Right lobe of liver (tissue), 6 donors: ENCODE measurements at places on chromosomes 5 and 9.

DNA sequence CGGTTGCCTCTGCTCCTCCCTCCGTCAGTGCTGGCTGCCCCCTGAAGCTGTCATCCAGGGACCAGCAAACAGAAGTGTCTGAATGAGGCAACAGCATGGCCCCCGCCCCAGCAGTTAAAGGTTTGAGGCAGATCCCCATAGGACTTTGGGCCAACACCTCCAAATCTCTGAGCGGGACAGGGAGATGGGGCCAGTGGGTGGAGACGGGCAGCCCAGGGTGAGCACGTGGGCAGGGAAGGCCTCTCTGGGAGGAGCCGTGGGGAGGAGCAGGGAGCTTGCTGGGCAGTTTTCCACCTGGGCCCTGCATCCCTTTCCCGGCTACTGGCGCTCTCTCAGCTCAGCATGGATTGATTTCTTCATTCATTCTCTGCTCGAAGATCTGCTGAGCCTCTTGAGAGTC, 39.1 kb upstream of the NOTCH1 start:
- DNase-seq, result no peak

GRCh38 chr5:67467110-67467509, 270.5 kb upstream of the CD180 start:
- no peak for DNase-seq

DNA sequence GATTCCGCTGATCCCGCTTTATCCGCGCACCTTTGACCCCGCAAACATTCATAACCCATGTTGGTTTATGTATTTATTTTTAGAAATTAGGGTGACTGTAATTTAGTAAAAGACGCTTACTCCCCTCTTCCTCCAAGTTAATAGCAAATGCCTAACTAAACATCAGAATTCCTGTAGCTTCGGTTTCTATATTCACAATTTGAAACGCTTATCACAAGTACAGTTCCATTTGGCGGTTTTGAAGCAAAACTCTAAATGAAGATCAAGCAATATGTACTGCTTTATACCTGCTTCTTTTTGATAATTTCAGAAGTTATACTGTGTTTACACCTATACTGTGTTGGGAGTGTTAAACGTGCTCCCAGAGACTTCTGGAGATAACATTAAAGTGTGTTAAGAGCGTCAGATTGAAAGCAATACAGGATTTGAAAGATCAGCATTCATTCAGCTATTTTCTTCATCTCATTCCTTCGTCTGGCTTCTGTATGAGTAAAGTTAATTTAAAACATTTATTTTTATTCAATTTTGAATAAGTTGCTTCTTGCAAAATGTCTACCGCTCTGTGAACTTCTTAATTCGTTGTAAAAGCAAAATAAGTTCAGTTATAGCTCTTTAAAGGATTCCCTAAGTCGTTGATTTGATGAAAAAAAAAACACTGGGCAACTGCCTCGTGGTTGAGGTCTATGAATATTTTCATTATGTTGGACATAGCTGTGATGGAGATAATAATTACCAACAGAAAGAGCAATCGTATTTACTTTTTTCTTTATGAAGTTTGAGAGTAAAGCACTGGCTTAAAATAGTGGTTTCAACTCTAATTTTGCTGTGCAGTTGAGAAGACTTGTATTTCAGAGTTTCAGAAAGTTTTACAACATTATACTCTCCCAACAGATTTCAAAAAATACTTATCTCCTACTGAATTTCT, 2.5 kb downstream of the PRDM6 start:
- no peak for DNase-seq

- DNase-seq, result no peak
Observed at GRCh38 chr5:108264533-108264932, 117.4 kb downstream of the FBXL17 start.

DNA sequence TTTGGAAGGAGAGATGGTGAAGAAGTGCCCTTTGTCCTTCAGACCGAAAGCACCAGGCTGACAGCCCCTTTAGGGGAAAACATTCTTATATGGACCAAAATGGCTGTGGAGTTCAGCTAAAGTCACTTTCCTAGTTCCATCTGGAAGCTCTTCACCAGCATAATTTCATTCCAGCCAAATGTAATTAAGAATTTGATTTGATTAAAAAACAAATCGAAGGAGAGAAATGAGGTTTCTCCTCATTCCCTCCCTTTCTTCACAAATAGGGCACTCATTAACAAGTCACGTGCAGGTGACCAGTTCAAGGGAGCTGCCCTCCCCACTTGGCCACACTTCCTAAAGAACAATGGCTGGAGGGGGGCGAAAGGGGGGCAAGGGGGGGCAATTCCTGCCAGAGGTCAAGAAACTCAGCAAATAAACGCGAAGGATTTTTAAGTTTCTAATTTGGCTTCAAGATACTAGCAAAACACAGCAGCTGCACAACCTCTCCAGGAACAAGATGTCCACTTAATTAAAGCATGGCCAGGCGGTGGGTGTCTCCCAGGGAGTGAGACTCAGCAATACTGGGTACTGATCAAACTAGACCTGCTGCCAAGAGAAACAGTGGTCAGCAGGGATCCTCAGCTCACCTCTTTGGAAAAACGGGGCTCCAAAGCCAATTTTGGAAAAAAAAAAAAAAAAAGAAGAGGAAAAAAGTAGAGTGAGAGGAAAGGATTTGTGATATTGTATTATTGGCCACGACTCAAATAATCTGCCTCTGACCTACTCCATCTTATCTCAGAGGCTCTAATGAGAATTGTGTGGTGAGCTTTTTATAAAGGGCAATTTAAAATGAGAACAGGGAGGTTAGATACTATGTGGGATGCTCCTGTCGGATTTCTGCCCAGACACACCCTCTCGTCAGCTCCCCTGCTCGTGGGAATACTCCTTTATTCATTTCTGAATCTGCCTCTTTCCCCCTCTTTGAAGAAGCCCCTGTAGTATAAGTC, 254.3 kb downstream of the ZSWIM6 start:
- DNase-seq, result no peak

- no peak for DNase-seq
Observed at GRCh38 chr5:92364986-92365550, 982.0 kb upstream of the ARRDC3 start.

- no peak for DNase-seq
Observed at GRCh38 chr5:132854301-132854700, 12.0 kb downstream of the GDF9 start.

- DNase-seq, result no peak
Observed at GRCh38 chr5:111735583-111736270, 21.3 kb downstream of the NREP start.

- DNase-seq, result no peak
Observed at GRCh38 chr5:10632110-10632761, 68.4 kb downstream of the ANKRD33B start.

DNA sequence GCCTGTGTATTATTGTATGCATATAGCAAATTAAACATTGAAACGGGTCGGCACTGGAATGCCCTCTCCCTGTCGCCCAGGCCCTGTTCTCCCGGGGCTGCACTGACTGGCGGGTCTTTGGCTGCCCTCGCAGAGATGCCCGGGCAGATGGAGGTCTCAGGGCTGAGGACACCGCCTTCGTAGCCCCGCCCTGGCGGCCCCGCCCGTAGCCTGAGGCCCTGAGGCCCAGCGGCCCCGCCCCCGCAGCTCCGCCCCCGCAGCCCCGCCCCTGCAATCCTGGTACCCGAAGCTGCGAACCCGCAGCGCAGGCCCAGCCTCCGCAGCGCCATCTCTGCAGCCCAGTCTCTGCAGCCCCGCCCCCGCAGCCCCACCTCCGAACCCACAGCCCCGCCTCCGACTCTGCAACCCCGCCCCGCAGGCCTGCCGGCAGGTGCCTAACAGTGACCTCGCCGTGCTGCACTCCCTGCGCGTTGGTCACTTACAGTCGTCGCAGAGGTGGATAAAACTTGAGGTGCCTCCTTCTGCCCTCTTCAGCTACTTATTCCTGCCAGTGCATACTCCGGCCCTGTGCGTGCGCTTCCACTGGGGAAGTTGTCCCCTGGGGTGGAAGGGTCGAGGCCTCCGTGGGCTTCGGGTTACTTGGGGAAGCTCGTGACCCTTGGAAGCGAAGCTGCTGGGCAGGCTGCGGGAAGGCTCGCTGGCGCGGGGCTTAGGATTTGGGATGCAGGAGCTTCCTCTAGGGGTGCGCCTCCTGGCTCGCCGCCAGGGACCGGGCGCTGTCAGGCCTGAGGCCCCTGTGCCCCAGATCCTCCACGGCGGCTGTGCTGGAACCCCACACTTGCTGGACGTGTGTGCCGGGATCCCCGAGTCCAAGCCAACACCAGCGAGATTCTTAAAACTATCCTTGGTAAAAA, 72.3 kb downstream of the ICE1 start:
- peak; percentile 91 for DNase-seq

DNA sequence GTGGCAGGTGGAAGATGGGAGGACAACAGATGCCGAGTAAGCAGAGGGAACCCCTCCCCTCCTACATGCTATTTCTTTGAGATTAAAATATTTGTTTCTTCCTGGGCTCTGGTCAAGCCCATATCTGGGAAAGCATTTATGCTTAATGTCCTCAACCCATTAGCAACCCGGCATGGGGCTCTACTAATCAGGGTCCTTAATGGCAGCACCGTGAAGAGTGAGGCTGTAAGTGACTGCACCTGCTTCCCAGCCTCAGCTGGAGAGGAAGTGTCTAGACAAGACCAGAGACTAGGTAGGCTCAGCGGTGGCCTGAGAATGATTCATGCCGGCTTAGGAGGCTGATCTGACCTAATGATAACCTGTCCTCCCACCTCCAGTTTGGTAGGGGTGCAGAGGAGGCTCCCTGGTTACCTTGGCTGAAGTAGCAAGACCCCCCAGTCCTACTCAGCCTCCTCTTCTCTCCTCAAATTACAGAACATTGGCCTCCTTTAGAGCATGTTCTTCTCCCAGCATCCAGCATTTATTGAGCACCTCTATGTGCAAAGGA, 61.3 kb upstream of the HSPA9 start:
- no peak for DNase-seq

- no peak for DNase-seq
Observed at GRCh38 chr5:172630482-172630881, 10.6 kb upstream of the NEURL1B start.

GRCh38 chr5:73444499-73445438, 3.8 kb downstream of the FOXD1 start:
- DNase-seq, result no peak

GRCh38 chr5:73446631-73447529, 1.7 kb downstream of the FOXD1 start:
- DNase-seq, result no peak

DNA sequence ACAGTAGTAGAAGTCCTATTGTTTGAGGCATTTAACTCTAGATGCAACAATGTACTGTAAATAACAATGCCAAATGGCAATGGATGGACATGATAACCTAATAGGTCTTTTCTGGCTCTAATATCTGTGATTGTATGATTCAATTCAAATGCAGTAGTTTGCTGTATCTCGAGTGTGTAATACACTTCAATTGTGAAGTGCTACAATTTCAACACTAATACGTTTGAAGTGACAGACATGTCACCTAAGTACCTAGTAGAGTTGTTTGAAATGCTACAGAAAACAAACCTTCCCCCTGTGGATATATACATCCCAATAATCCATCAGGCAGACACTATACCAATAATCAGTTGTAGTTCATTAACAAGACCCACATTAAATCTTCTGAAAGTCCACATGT, 305.9 kb upstream of the ITGA1 start:
- no peak for DNase-seq

DNA sequence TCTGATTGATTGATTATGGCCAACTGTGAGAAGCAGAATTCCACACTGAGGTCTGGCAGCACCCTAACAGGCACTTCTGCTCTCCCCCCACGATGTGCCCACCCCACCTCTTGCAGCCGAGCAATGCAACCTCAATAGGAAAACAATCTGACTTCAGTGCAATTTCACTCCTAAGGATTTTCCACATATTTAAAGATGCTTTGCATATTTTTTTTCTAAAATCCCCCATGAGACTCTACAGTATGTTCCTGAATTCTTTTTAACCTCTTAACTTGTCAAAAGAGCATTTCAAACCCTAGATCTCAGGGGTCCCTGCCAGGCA, 243.1 kb downstream of the AUH start:
- DNase-seq, result no peak

DNA sequence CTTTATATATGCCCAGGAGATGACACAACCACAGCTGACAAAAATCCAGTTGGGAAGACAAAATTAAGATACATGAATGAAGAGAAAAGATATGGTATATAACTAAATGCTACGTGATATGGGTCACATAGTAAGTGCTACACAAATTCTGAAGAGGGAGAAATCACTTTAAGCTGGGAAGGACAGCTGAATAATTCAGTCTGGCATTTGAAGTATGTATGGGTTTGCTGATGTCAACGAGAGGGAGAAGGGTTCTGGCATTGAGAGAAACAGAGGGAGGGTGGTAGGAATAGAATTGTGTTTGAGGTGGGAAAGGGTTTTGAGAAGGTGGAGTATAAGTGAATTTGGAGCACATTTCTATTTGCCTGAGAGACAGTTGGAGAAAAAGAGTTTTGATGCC, 6.7 kb upstream of the SLIT3 start:
- DNase-seq, result no peak

- no peak for DNase-seq
Observed at GRCh38 chr9:115413766-115414382, 295.9 kb upstream of the TNC start.

DNA sequence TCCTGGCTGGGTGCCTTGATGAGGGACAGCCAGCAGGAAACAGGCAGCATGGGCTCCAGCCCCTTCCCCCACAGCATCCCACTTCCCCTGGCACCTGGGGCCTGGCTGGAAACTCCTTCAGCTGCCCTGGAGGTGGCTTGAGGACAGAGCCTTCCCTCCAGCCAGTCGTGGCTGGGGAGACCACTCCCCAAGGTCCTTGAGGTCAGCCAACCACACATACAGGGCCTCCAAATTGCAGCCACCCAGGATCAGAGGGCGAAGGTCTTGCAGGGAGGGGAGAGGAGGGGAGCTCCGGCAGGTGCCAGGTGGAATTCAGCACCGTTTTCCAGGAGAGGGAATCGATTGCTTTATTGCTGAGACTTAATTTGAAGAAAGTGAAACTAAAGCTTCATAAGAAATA, 280.4 kb downstream of the PBX3 start:
- no peak for DNase-seq

- no peak for DNase-seq
Observed at GRCh38 chr5:57207007-57207653, 33.3 kb downstream of the GPBP1 start.

DNA sequence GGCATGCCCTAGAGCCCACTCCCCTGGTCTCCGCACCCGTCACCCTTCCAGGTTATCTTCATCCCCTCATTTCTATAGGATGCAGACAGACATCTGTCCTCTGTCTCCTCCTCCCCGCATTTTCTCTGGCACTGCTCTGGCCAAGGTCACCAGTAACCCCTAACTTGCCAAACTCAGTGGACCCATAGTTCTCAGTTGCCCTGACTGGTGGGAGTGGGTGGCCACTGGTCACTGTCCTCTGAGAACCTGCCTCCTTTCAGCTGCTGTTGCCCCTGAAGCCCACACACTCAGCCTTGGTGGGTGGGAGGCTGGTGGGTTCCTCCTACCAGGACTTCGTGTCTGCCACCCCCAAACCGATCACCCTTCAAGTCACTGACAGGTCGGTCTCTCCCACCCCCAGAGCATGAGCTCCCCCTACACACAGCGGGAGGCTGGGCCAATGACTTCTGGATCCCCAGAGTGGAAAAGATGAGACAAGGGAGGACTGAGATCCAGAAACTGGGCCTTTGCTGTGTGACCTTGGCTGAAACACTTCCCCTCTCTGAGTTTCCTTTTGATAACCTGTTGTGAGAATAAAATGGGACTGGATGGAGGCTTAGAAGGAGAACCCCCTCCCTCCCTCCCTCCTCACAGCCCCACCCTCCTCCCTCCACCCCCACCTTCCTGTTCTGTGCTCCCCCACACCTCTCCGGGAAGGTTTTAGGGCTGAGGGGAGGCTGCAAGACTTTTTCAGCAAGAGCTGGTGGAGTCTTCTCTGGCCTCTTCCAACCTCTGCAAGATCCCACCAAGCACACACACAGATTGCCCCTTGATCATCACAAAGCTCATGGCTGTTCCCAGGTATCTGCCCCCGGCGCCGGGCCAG, 2.4 kb upstream of the DBN1 start:
- DNase-seq, result no peak
